Glutamatergic neuron (in vitro differentiated cells): ENCODE measurements at places on chromosomes 7 and 10. TPM values are rescaled to one million over a fixed set of nuclear protein-coding genes. Genes with fewer than 3 reads are reported as not detected.

DNA sequence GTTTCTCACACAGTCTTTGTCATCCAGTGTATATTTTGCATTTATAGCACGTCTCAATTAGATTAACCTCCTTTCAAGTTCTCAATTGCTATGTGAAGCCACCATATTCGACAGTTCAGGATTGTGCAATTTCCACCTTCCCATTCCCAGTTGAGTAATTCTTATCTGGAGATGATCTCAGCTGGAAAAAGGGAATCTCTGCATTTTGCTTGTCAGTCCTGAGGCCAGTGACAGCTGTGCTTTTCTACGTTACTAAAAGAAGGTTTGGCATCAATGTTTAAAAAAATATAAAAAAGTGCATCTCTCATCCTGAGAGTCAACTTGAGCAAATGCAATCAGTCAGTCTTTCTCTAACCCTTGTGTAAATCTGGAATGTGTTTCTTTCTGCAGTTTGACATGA lies 247.7 kb downstream of the PRKG1 start:
- no peaks in the 10 kb centered on the region for H3K4me1 ChIP-seq
- no peak overlapping the region for H3K4me3 ChIP-seq
- peaks cover 8% of the 10 kb centered on the region for H3K36me3 ChIP-seq

- H3K27me3 ChIP-seq = peaks cover 3% of the 10 kb centered on the region
- H3K36me3 ChIP-seq = no peaks in the 10 kb centered on the region
- H3K27ac ChIP-seq = no peak overlapping the region
Measured at GRCh38 chr10:88038268-88038667, 174.8 kb downstream of the PTEN start.

DNA sequence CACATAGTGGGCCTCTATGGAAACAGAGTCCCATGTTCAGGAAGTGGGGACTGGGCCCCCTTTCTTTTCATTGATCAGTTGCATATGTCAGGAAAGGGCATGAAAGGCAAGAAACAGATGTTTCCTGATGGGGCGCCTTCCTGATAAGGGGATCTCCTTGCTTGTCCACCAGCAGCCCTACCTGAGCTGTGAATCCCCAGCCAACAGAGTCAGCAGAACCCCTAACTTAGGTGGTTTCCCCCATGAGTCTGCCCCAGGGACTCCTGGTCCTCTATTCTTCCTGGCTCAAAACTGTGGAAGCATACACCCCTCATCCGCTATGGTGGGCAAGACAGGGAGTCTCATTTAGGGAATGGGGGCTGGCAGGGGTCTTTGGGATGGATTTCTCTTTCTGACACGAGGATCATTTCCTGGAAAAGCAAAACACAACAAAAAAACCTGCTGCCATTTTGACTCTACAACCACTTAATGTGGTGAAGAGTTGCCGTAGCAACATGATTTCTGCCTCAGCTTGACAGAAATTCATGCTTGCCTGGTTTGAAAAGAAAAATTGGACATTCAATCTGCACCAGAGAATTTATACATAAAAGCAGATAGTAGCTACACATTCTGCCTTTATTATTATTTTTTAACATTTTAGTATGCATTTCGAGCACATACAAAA lies 119.8 kb downstream of the SPAG6 start:
- no peak overlapping the region for H3K27ac ChIP-seq
- H3K36me3 ChIP-seq = no peaks in the 10 kb centered on the region
- no peak for DNase-seq
- H3K4me1 ChIP-seq = peaks cover 5% of the 10 kb centered on the region

DNA sequence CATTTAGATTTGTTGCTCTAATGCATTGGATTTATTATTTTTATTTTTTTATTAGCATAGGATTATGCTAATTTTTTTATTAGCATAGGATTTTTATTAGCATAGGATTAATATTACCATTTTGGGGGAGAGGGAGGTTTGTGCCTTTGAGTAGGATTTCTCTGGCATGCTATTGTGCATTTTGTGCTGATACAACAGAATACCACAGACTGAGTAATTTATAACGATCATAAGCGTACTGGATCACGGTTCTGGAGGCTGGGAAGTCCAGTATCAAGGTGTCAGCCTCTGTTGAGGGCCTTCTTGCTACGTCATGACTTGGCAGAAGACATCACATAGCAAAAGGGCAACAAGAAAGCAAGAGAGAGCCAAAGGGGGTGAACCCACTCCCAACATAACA lies 187.5 kb downstream of the XPNPEP1 start:
- no peaks in the 10 kb centered on the region for H3K27me3 ChIP-seq
- no peak overlapping the region for H3K27ac ChIP-seq
- no peaks in the 10 kb centered on the region for H3K4me1 ChIP-seq
- H3K4me3 ChIP-seq = no peak overlapping the region
- H3K36me3 ChIP-seq = no peaks in the 10 kb centered on the region

- H3K4me3 ChIP-seq = no peak overlapping the region
- H3K36me3 ChIP-seq = no peaks in the 10 kb centered on the region
- H3K27ac ChIP-seq = peak overlapping the region; percentile 48
- H3K27me3 ChIP-seq = peaks cover 3% of the 10 kb centered on the region
Measured at GRCh38 chr10:47260505-47261111, 39.4 kb upstream of the GDF10 start.

- no peaks in the 10 kb centered on the region for H3K36me3 ChIP-seq
- H3K27ac ChIP-seq = no peak overlapping the region
- H3K4me1 ChIP-seq = no peaks in the 10 kb centered on the region
- peaks cover 1% of the 10 kb centered on the region for H3K27me3 ChIP-seq
Measured at GRCh38 chr10:7184660-7185366, 226.0 kb downstream of the SFMBT2 start.

- H3K27ac ChIP-seq = no peak overlapping the region
- H3K27me3 ChIP-seq = peaks cover 4% of the 10 kb centered on the region
- peaks cover 6% of the 10 kb centered on the region for H3K36me3 ChIP-seq
- DNase-seq = no peak
- peak overlapping the region; percentile 3 for H3K4me3 ChIP-seq
Measured at GRCh38 chr10:49272251-49273081, 26.5 kb upstream of the C10orf71 start.

DNA sequence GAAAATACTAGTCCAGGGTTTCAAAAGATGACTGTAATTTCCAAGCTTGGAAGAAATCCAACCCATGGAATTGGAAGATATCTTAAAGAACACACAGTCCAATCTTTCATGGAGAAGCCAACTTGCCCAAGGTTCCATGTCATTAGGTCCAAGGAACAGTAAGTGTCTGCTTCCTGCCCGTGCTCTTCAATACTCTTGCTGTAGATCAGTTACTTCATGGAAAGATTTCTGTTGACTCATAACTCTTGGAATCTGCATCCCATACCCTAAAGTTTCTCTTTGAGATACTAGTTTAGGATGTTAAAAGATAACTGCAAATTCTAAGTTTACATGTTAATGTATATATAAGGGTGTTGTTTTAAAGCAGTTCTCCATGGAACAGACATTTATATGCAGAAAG lies 127.9 kb upstream of the SLC13A1 start:
- no peaks in the 10 kb centered on the region for H3K4me1 ChIP-seq
- H3K4me3 ChIP-seq = no peak overlapping the region
- no peaks in the 10 kb centered on the region for H3K27me3 ChIP-seq
- H3K36me3 ChIP-seq = peaks cover 3% of the 10 kb centered on the region
- H3K27ac ChIP-seq = no peak overlapping the region
- DNase-seq = no peak

GRCh38 chr7:115009736-115010440 lies 88.0 kb downstream of the MDFIC start:
- H3K4me3 ChIP-seq = no peak overlapping the region
- H3K36me3 ChIP-seq = no peaks in the 10 kb centered on the region
- no peak for DNase-seq
- H3K4me1 ChIP-seq = peaks cover 5% of the 10 kb centered on the region
- no peaks in the 10 kb centered on the region for H3K27me3 ChIP-seq
- H3K27ac ChIP-seq = no peak overlapping the region

DNA sequence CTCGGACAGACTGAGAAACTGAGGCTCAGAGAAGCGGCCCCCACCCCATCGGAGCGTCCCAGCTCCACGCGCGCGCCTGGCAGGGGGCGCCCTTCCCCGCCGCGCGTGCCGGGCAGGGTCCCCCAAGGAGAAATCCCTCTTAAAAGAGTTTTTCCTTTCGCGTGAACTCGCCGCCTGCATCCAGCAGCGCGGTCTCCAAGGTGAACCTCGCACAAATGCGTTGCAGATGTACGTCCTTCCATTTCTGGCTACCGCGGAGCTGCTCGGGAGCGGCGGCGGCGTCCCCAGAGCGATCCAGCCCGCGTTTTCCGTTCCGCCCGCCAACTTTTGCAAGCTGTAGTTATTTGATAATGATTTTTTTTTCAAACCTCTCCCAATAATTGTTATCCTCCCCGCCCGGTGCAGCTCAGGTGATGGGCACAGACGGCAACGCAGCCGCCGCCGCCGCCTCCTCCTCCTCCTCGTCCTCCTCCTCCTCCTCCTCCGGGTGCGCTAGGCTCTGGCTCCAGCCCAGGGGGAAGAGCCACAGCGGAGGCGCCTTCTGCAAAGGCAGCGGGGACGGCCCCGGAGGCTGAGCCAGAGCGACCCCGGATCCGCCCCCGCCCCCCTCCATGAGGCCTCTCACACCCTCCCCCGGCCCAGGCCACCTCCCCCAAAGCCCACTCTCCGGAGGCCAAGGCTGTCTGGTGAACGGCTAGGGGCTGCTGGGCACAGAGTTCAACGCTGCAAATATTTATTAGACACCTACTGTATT lies 74.0 kb upstream of the CUX1 start:
- H3K4me3 ChIP-seq = peak overlapping the region; percentile 83
- no peaks in the 10 kb centered on the region for H3K36me3 ChIP-seq
- no peaks in the 10 kb centered on the region for H3K4me1 ChIP-seq
- no peak overlapping the region for H3K27ac ChIP-seq

GRCh38 chr7:5424749-5425506 lies 1.3 kb upstream of the TNRC18 start:
- peaks cover 5% of the 10 kb centered on the region for H3K4me1 ChIP-seq
- no peaks in the 10 kb centered on the region for H3K36me3 ChIP-seq
- no peak for DNase-seq

DNA sequence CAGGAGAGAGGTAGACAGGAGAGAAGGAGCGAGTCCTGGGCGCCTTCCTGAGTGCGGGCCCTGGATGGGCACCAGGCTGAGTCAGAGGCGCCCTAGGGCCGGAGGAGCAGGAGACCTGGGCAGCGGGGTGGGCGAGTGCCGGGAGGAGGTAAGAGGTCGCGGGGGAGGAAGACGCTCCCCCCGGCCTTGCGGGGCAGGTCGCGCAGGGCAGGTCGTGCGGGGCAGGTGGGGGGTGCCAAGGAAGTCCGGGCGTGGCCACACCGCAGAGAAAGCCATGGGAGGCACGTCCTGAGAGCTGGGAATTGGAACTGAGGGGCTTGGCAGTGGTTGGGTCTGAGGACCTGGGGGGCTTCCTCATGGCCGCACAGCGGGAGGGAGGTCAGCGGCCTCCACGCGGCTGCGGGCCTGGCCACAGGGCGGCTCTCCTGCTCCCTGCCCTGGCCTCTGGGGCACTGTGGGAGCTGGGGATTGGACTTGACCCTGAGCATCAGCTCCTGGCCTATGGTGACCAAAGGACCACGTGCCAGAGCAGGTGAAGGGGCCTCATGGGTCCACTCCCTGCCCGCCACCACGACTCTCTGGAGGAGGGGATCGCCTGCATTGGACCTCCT lies 935 bp downstream of the MMP21 start:
- no peak for DNase-seq
- H3K27ac ChIP-seq = no peak overlapping the region
- peaks cover 7% of the 10 kb centered on the region for H3K27me3 ChIP-seq
- no peak overlapping the region for H3K4me3 ChIP-seq

The COBL gene
- total RNA-seq = 3.3 TPM

The PAX4 gene
- not detected for total RNA-seq

The NPTX2 gene
- total RNA-seq = 81.2 TPM

The ODAD2 gene
- not detected for total RNA-seq

The VIPR2 gene
- not detected for total RNA-seq

The SUPV3L1 gene
- 45.0 TPM for total RNA-seq
